NCI-H748 treated with DMSO at 0.1 percent for 48 hours (cell line): ENCODE measurements at places on chromosomes 5 and 9.

- no peak for DNase-seq
Observed at GRCh38 chr9:5800969-5801738, 31.8 kb downstream of the ERMP1 start.

- DNase-seq, result no peak
Observed at GRCh38 chr9:92432350-92432749, 8.1 kb upstream of the OMD start.

GRCh38 chr5:174649391-174649790 is 75.0 kb upstream of the MSX2 start:
- no peak for DNase-seq

DNA sequence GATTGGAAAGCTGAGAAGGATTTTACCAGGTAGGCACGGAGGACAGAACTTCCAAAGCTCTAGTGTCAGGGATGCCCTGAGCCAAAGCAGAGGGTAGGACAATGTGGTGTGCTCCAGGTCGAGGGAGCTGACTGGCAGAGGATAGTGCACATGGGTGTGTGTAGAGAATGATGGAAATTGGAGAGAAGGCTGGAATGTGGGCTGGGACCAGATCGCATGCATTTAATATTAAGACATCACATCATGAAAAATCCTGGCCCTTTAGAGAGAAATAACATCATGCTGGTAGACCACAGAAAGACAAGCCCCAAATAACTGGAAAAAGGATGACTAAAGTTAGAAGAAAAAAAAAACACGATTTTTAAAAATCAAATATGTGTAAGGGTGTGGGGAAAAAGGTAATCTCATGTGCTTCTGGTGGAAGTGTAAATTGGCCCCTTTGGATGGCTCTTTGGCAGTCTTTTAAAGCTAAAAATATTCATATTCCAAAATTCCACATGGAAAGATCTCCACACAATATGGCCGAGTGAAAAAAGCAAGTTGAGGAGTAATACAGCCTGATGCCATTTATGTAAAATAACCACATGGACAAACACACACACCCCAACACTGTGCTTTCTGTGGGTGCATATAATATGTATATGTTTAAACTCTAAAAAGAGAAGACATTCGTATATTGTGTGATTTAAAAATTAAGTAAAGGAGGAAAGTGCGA is 67.0 kb upstream of the TGFBR1 start:
- DNase-seq, result no peak

- no peak for DNase-seq
Observed at GRCh38 chr5:171624396-171624795, 161.2 kb upstream of the SMIM23 start.

- no peak for DNase-seq
Observed at GRCh38 chr9:96015876-96016686, 140.6 kb downstream of the ERCC6L2 start.

- no peak for DNase-seq
Observed at GRCh38 chr9:33932078-33932807, 115.3 kb downstream of the UBE2R2 start.

- DNase-seq, result no peak
Observed at GRCh38 chr9:98154678-98155077, 35.7 kb upstream of the TRIM14 start.

DNA sequence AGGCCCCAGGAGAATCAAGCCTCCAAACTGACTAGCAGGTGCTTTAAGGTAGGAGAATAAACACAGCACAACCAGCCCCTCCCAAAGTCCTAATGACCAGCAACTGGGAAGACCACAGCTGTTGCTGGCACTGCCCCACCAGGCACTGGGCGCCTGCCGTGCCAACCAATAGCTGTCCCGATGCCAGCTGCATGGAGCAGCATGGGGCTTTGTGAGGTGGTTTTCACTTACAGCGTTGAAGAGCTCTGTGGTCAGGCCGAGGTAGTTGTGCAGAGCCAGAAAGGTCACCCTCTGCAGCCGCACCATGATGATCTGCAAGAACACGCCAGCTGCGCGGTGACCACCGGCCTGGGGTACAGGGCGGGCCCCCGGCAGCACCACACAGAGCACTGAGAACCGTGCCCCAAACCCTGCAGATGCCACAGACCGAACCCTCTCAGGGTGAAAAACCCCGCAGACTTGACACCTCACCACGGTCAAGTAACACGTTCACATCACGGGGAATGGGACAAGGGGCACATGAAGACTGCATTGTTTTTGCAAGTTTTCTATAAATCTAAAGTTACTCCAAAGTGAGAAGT is 28.7 kb downstream of the PNPLA7 start:
- DNase-seq, result no peak

DNA sequence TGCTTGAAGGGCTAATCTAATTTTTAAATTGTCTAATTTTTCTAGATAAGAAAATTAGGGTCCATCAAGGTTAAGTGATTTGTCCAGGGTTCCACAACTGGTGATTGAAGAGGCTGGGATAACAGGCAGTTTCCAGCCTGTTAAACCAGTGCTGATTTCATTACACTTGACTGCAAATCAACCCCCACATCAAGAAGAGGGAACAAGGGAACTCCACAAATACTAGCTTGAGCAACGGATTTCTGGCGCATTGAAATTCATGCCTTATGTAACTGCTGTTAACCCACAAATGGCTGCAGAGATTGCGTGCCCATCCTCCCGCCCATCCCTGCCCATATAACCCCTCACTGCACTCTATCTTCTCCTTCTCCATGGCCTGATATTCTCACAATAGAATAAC is 10.0 kb downstream of the PLPPR1 start:
- DNase-seq, result no peak
